ENCODE measurements at places on chromosomes 11 and 22.

DNA sequence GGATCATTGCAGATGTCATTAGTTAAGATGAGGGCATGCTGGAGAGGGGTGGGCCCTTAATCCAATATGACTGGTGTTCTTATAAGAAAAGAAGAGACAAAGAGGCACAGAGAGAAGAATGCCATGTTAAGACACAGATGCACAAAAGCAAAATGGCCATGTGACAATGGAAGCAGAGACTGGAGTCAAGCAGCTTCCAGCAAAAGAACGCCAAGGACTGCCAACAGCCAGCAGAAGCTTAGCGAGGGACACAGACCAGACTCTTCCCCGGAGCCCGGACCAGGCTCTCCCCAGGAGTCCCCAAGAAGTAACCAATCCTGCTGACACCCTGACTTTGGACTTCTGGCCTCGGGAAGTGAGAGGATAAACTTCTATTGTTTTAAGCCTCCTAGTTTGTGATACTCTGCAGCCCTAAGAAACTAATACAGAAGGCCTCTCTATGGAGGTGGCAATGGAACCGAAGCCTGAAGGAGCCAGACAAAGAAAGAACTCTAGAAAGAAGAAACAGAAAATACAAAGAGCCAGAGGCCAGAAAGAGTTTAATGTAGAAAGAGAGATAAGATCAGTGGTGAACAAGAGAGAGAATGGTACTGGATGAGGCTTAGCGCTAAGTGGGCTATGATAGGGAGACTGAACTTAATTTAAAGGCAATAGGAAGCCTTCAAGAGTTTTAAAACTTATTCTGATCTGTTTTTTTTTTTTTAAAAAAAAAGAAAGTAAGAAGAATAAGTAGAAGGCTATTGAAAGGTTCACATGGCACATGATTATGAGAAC lies 27.7 kb downstream of the PRCP start:
- DNase-seq, result no peak
- H3K4me3 ChIP-seq, result no peak overlapping the region
- no peaks in the 10 kb centered on the region for H3K4me1 ChIP-seq
- H3K27me3 ChIP-seq, result no peaks in the 10 kb centered on the region
- H3K36me3 ChIP-seq, result no peaks in the 10 kb centered on the region
- no peak overlapping the region for H3K27ac ChIP-seq

GRCh38 chr11:87266751-87267150 lies 229.0 kb downstream of the TMEM135 start:
- no peak overlapping the region for H3K27ac ChIP-seq
- H3K36me3 ChIP-seq, result no peaks in the 10 kb centered on the region
- no peaks in the 10 kb centered on the region for H3K4me1 ChIP-seq

DNA sequence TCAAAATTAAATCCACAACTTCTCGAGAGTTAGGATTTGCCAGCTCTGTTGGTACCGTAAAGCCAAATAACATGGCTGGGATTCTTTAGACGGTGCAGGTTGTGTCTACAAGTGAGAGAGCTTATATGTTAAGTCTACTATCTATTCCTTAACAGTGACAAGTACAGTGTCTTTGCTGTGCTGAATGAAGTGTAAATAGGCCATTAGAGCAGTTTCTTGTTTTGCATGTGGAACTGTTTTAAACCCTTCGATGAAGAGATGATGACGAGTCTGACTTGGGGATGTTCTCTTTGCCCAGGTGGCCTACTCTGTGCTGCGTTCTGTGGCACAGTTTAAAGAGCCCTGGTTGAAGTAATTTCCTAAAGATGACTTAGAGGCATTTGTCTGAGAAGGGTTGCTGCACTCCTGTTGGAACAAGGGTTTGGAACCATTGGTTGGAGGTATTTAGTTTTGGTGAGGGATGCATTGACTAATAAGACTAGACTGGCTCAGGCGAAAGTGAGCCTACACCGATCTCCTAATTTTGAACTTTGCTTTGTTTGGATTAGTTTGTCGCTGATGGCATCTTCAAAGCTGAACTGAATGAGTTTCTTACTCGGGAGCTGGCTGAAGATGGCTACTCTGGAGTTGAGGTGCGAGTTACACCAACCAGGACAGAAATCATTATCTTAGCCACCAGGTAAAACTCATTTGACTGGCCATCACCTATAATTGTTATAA lies 988 bp downstream of the RPS3 start:
- no peaks in the 10 kb centered on the region for H3K4me1 ChIP-seq
- H3K27me3 ChIP-seq, result no peaks in the 10 kb centered on the region
- peak overlapping the region; percentile 93 for H3K27ac ChIP-seq
- H3K4me3 ChIP-seq, result peak overlapping the region; percentile 72
- no peak for DNase-seq

- H3K4me1 ChIP-seq, result no peaks in the 10 kb centered on the region
- no peak overlapping the region for H3K4me3 ChIP-seq
- no peak overlapping the region for H3K27ac ChIP-seq
These were observed 5.9 kb upstream of the RAC2 start for GRCh38 chr22:37249986-37250385.

- H3K36me3 ChIP-seq, result no peaks in the 10 kb centered on the region
- H3K27me3 ChIP-seq, result no peaks in the 10 kb centered on the region
- DNase-seq, result no peak
- H3K4me3 ChIP-seq, result no peak overlapping the region
- H3K4me1 ChIP-seq, result no peaks in the 10 kb centered on the region
These were observed 9.9 kb downstream of the UCP3 start for GRCh38 chr11:73998846-73999575.

DNA sequence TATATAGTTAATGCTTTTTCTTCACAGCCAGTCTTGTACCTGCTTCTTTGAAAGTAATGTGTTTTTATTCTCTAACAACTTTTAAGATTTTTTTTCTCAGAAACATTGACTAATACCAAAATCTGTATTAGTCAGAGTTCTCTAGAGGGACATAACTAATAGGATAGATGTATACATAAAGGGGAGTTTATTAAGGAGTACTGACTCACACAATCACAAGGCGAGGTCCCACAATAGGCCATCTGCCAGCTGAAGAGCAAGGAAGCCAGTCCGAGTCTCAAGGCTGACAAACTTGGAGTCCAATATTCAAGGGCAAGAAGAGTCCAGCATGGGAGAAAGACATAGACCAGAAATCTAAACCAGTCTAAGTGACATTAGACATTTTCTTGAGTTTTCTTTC lies 140.0 kb downstream of the RAB38 start:
- DNase-seq, result no peak
- no peak overlapping the region for H3K27ac ChIP-seq
- no peaks in the 10 kb centered on the region for H3K27me3 ChIP-seq
- H3K4me1 ChIP-seq, result no peaks in the 10 kb centered on the region
- H3K36me3 ChIP-seq, result no peaks in the 10 kb centered on the region

GRCh38 chr11:5380740-5381342 lies 2.8 kb upstream of the OR51M1 start:
- H3K36me3 ChIP-seq, result no peaks in the 10 kb centered on the region
- no peaks in the 10 kb centered on the region for H3K27me3 ChIP-seq
- no peaks in the 10 kb centered on the region for H3K4me1 ChIP-seq
- H3K27ac ChIP-seq, result no peak overlapping the region
- peak; percentile 49 for DNase-seq

All from breast epithelium (tissue), 4 donors.